Pulmonary artery endothelial cell (primary cell): ENCODE measurements at places on chromosomes 12 and 14.

GRCh38 chr14:59101476-59101875, 87.0 kb upstream of the DAAM1 start:
- no peak for DNase-seq

DNA sequence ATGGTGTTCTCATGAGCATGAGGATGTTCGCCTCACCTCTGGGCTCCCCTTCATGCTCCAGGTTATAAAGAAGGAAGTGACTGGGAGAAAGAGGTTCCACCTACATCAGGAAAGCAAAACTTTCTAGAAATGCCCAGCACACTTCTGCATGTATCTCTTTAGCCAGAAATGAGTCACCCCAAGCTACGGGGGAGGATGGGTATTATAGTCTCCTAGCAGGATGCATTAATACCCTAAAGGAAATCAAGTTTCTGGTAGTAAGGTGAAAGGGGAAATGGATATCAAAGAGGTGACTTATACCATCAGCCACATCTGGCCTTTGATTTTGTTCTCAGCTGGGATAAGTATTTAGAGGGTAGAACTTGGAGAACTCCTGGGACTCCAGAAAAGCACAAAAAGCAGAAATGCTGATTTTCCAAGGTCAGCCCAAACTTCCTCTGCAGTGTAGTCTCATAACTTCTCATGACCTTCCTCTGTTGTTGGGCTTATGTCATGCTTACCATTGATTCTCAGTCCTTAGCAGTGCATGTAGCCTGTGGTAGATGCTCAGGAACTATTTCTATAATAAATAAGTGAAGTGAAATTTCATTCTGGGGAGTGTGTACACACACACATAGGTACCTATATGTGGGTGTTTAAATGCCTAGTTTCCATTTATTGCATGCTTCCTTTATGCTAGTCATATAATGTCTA, 209.4 kb upstream of the CRY1 start:
- DNase-seq: no peak

- no peak for DNase-seq
Measured at GRCh38 chr14:101708853-101709532, 52.5 kb upstream of the PPP2R5C start.

- DNase-seq: no peak
Measured at GRCh38 chr12:31117203-31118011, 43.7 kb downstream of the DDX11 start.

GRCh38 chr12:68761901-68762630, 16.1 kb downstream of the SLC35E3 start:
- DNase-seq: no peak

GRCh38 chr12:67355428-67356379, 86.5 kb downstream of the CAND1 start:
- DNase-seq: peak; percentile 3

GRCh38 chr12:103672401-103673119, 85.5 kb downstream of the STAB2 start:
- no peak for DNase-seq

GRCh38 chr14:103402695-103403094, 17.5 kb downstream of the MARK3 start:
- DNase-seq: no peak

GRCh38 chr12:56040963-56041551, 661 bp upstream of the RPS26 start:
- DNase-seq: no peak

GRCh38 chr14:104872469-104873341, 7.6 kb downstream of the CEP170B start:
- DNase-seq: no peak

GRCh38 chr12:20469756-20470155, 101.4 kb downstream of the PDE3A start:
- no peak for DNase-seq

GRCh38 chr12:11171969-11172675, 1.1 kb downstream of the SMIM10L1 start:
- DNase-seq: no peak

- no peak for DNase-seq
Measured at GRCh38 chr12:47887529-47887928, 17.3 kb downstream of the VDR start.

DNA sequence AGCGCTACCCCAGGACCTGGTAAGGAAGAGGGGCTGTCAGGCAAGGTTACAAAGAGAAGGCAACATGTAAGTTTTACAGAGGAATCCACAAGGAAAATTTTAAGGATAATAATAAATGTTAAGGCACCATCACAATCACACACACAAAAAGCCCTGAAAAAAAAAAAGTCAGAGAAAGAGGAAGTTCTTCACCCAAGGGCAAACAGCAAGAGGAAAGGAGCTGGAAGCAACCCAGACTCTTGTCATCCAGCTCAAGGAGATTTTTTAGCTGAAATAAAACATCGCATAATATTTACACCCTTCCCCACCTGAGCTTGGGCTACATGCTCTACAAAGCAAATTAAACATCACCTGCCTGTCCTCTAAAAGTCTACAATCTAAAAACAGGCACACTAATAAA, 9.5 kb downstream of the SPTB start:
- no peak for DNase-seq

DNA sequence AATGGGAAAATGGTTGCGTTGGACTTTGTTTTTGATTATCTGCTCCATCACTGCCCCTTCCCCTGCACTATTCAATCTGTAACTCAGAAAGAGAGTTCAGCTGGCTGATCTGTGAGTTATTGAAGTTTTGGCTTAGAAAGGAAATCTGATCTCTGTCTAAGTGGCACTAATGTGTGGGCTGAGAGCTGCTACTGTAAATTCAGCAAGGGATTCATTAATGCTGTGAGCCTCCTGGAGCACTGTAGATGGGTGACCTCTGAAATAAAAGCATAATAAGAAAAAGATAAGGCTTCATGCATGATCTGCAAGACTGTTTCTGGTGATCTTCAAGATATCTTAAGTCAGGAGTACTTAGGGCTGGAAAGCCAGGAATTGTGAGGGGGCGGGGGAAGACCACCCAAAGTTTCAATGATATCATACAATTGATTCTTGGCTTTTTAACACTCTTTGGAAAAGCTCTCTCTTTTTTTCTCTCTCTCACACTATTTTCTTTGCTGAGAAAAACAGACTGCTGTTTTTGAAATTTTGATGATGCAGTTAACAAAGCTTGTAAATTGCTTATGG, 101.1 kb downstream of the C12orf75 start:
- no peak for DNase-seq

DNA sequence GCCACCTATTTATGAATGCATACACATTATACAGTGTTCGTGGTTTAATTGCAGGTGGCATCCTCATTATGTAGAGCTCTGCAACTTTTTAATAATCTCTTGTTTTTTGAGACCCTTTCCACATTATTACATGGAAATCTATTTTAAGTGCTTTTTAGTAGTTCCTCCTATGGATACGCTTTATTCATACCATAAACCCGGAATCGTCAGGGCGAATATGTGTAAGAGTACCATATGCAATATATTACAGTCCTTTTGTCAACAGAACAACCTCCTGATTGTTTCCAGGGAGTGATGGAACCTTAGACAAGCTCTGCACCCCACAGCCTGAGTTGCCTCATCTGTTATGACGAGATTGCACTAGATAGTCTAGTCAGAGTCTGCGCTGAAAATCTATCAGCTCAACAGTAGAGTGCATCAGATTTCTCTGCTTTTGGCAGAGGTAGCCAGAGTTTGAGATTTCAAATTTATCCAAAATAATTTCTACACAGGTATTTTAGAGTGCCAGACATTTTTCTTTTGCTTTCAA, 33.6 kb downstream of the EID3 start:
- DNase-seq: no peak

GRCh38 chr14:69247676-69248440, 12.1 kb upstream of the GALNT16 start:
- DNase-seq: no peak

DNA sequence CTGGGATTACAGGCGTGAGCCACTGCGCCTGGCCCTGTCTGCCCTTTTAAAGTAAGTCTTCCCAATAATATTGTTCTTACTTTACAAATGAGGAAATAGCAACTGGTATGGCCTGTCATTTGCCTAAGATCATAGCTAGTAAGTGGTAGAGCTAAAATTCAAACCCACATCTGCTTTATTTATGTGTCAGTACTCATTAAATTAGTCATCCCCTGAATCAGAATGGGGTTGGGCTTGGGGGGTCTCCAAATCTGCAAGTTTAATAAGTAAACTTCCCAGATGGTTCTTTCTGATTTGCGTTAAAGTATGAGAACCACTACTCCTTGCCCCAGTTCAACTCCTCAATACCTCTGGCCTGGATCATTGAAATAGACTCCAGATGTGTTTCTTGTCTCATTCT, 96.2 kb downstream of the FAR2 start:
- no peak for DNase-seq

DNA sequence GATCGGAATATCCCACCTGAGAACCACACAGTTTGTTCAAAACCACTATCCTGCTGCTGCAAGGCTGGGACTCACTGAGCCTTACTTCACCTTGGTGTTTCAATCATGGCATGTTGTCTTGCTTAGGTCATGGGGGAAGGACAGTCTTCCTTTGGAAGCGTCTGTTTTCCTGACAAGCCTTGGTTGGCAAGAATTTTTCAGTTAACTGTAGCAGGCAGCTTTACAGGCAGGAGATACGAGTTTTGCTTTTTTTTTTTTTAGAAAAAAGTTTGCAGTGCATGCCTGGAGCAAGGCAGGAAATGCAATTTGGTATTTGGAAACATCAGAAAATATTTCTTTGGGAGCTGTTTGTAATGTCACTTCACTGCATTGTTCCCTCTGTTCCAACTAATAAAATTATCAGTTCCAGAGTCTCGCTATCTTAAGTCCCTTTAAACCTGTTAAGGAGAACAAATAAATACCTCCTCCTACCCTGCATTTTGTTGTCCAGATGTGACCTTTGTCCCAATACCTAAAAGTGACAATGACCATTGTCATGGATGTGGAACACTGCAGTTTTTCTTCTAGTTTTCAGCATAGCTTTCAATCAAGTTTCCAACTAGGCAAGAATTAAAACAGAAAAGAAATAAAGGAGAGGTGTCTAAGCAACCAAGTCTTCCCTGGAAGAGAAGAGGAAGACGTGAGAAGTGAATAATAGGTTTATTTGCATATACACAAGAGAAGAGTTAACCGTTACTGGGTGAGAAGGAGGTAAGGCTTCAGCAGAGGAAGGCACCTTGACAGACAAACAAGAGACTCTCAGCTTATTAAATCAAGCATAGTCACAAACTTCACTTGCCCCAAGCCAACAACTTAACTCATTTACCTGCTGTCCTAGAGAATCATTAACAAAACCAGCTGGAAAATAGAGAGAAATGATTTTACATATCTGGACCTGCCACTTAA, 71.4 kb upstream of the ACTN1 start:
- no peak for DNase-seq

DNA sequence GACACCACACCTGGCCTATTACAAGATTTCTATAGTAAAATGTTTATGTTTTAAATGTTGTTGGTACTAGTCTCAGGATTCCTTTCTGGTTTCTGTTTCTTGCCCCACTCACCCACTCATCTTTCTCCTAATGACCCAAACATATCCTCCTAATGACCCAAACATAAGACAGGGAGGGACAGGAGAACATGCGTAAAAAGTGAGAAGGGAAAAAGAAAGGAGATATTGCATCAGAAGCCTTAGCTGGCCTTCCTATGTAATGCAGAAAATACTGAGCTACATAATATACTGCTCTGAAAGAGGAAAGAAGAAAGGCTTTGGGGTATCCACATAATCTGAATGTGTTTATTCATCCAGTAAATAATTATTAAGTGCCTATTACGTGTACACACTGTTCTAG, 104.6 kb upstream of the GPHB5 start:
- no peak for DNase-seq

- no peak for DNase-seq
Measured at GRCh38 chr12:80272387-80272915, 171.6 kb upstream of the PTPRQ start.

GRCh38 chr12:132774646-132775275, 13.1 kb upstream of the ANKLE2 start:
- DNase-seq: no peak

- DNase-seq: no peak
Measured at GRCh38 chr14:92670643-92671366, 77.6 kb downstream of the LGMN start.

DNA sequence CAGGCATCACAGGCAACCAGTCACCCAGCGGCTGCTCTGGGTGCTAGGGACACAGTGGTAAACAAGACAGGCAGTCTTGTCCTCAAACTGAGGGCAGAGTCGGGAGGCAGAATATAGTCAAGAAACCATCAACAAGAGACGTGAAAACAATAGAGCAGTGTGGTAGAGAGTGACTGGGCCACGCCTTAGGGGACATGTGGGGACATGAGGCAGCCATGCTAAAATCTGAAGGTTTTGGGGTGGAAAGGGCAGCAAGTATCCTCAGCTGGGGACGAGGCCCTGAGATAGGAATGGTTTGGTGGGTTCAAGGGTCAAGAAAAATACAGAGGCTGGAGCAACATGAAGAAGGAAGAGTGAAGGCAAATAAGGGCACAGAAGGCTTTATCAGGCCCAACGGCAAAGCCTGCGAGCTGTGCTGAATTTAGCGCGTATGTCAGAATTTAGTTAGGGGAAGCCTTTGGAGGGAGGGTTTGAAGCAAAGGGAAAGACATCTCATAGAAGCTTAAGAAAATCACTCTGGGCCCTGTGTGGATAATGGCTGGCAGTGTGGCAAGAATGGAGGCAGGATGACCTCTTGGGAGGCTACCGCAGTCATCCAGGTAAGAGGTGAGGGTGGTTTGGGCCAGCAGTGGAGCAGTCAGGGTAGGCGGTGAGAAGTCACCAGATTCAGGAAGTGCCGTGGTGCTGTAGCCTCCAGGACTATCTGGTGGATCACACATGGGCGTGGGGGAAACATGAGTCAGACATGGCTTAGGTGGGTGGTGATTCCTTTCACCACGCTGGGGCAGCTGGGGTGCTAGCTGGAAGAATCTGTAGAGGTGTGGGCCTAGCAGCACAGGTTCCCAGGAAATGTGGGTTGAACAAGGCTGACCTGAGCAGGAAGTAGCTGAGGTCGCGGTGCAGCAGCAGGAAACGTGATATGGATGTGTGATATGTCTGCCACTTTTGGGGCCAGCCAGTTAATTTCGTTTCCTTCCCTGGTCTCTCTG, 3.0 kb downstream of the EVL start:
- no peak for DNase-seq

DNA sequence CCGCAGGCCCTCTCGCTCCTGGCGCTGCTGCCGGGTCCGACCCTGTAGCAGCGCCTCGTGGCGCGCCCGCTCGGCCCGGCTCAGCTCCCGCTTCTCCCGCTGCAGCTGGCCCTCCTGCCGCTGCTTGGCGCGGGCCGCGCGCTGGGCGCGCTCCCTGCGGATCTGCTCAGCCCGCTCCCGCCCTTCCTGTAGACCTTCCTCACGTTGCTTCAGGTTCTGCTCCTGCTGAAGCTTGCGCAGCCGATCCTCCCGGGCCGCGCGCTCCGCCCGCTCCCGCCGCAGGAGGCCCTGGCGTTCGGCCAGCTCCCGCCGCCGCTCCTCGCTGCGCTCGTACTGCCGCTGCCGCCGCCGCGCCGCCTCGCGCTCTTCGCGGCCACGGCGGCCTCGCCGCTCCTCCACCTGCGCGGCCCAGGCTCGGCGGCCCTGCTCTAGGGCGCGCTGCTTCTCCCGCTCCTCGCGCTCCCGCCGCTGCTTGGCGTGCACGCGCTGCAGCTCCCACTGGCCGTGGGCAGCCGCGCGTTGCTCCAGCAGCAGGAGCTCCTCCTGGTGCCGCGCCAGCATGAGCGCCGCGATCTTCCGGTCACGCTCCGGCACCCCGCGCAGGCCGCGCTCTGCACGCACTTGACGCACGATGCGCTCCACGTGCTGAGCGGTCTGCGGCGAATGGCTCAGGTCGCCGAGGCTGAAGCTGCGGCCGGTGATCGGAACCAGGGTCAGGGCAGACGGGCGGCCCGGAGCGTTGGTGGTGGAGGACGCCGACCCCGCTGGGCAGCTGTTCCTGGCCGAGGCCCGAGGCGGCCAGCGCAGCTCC, 2.4 kb downstream of the CCDC177 start:
- DNase-seq: no peak
